HFF-Myc (cell line): ENCODE measurements at places on chromosomes 1 and 21.

GRCh38 chr1:201096977-201097856, 15.0 kb downstream of the CACNA1S start:
- no peak for DNase-seq

DNA sequence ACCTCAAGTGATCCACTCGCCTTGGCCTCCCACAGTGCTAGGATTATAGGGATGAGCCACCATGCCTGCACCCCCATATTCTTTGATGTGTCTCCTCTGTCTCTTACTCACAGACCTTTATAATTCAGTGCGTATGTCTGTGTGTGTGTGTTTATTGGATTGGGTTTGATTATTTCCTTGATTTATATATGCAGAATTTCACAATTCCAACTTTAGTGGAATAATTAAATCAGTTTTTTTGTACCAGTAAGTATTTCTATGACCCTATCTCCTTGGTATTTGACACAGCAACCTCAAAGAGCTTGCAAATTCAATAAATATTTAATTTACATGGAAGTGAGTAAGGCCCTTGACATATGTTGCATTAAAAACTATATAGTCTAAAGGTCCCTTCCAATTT, 333.9 kb upstream of the ADAMTS5 start:
- no peak for DNase-seq

DNA sequence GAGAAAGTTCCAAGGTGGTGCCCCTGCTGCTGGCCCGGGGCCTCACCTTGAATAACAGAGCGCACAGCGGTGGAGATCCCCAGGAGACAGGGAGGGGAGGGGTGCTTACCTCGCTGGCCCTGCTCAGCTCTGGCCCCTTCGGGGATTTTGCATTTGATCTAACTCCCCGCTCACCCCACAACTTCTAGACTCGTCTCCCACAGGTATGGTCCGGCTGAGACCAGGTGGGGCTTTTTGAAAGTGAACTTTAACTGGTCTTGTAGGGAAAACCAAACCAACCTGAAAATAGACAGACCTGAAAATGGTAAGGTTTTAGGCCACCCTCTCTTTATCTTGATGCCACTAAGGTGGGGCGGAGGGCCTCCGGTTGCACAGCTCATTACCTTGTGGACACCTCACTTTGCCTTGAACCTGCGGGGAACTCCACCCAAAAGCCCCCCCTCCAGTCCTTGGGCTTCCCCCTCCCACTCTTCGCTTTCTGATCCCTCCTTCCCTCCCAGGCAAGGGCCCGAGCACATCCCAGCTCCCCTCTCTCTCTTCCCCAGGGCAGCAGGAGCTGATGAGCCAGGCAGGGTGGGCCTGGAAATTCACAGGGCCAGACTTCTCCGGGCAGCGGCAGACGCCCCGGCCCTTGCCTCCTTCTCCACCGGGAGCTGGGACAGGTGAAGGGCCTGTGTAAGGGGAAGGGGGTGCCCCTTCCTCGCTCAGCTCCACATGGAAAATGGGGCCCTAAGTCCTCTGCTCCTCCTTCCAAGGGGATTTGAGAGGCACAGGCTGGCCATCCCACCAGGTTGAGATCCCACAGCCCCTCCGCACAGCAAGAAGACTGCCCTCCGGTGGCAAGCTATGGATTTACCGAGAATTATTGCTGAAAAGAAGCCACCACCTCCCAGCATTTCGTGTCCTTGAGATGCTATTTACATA, 16.1 kb downstream of the TNFRSF8 start:
- DNase-seq = peak; percentile 31

DNA sequence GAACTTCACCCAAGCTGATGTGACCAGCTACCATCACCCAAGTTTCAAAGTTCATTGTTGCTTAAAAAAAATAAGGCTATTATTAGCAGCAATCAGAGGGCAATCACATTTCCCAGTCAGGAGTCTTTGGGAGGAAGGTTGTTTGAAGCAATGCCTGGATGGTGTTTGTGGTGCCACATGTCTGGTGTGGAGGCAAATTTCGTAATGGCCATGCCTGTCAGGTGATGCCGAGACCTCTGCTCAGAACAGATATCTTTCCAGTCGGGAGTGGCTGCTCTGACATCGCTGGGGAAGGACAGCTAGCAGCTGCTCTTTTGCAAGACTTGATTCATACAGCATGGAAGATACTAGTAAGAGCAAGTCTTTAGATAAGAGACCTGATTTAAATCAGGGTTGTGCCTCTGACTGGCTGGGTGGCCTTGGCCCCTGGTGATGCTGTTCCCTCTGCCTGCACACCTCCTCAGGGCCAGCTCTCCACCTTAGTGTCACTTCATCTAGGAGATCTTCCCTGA, 187.8 kb upstream of the JUN start:
- DNase-seq = no peak

- DNase-seq = no peak
These were observed 25.1 kb upstream of the ZFP69B start for GRCh38 chr1:40425198-40425597.

GRCh38 chr1:233575450-233575849, 38.5 kb upstream of the KCNK1 start:
- no peak for DNase-seq

- no peak for DNase-seq
These were observed 21.0 kb upstream of the IFFO2 start for GRCh38 chr1:18977428-18977827.

GRCh38 chr1:24514946-24515345, 12.3 kb downstream of the RCAN3 start:
- no peak for DNase-seq

- DNase-seq = no peak
These were observed 11.9 kb downstream of the THEMIS2 start for GRCh38 chr1:27884006-27884954.

GRCh38 chr1:248739572-248740205, 15.9 kb downstream of the LYPD8 start:
- DNase-seq = no peak

DNA sequence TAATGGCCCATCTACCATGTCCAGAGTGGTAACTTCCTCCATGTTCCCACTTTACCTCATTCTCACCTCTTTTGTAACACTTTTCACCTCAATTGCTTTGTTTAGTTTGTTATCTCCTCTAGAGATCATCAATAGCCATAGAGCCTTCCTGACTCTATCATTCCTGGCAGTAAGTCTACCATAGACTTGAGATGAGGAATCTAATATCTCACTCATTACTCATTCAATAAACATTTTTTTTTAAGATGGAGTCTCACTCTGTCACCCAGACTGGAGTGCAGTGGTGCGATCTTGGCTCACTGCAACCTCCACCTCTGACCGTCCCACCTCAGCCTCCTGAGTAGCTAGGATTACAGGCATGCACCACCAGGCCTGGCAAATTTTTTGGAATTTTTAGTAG, 7.1 kb downstream of the NMNAT2 start:
- DNase-seq = no peak

DNA sequence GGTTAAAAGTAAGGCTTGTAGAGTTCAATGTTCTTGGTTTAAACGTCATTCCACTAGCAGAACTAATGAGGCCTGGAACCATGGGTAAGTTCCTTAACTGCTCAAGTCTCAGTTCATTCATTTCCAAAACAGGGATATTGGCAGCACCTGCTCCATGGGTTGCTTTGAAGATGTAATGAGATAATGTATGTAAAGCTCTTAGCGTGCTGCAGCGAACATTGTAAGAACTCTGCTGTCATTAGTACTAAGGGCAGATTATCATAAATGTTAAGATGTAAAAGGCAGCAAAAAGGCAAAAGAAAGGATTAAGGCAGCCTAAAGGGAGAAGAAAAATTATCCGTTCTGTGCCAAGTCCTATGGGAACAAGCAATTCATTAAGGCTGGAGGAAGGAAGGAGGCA, 129.1 kb upstream of the NGF start:
- DNase-seq = no peak

DNA sequence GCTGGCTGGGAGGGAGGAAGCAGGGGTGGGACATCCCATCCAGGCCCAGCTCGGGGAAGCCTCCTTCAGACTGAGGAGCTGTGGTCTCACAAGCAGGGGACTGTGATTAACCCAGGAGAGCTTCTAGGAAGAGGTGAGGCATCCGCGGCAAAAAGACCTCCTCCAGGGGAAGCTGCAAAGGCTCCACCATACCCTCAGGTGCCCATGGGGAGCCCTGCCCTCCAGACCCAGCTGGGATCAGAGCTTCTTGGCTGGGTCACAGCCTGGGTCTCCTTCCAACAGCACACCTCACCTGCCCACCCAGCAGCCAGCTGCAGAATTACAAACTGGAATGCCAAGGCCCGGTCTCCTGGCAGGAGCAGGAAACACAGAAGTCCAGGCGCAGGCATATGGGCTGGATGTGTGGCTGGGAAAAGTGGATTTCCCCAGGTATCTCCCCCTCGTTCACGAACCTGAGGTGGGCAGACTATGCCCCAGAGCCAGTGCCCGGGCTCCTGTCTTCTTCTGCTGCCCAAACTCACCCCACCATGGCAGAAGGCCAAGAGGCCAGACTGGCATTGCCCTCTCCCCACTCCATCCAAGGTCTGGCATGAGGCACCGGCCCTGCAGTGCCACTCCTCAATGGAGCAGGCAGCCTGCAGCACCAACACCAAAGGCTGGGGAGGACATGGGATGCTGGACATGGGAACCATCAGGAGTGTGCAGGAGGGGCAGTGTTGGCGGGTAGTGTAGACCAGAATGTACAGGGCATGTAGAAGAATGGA, 15.4 kb upstream of the ARF1 start:
- DNase-seq = no peak

GRCh38 chr1:26359981-26360806, 6.3 kb upstream of the CRYBG2 start:
- no peak for DNase-seq

- DNase-seq = no peak
These were observed 571 bp downstream of the WDR3 start for GRCh38 chr1:117930173-117930447.

GRCh38 chr1:90833466-90834110, 116.5 kb upstream of the BARHL2 start:
- DNase-seq = no peak

DNA sequence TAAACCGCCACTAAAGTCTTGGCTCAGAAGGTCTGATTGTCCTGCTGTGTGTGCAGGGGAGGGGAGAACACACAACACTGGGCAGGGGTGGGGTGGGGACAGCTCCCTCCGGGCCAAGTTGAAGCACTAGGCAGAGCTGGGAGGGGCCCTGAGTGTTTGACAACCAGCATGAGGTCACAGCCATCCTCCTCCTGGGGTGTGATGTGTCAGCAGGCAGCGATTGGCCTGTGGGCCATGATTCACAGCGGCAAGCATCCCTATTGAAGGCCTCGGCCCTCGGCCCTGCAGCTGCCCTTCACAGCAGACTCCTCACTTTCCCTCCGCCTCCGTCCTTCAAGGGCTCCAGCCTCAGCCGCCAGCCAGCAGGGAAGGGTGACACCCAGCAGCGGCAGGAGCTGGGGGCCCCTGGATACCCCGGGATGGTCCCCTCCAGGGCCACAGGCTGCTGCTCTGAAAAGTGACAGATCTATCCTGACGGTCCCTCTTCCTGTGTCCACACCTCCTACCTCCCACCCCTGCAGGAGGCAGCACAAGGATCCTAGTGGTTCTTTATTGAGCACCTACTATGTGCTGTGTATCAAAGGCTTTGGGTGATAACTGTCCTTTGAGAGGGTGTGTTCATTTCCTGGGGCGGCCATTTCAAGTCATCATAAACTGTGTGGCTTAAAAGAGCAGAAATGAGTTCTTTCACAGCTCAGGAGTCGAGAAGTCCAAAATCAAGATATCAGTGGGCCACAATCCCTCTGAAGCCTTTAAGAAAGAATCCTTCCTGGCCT, 66.0 kb upstream of the SLC25A33 start:
- DNase-seq = peak; percentile 74

- DNase-seq = no peak
These were observed 6.5 kb downstream of the CD34 start for GRCh38 chr1:207904391-207904790.

DNA sequence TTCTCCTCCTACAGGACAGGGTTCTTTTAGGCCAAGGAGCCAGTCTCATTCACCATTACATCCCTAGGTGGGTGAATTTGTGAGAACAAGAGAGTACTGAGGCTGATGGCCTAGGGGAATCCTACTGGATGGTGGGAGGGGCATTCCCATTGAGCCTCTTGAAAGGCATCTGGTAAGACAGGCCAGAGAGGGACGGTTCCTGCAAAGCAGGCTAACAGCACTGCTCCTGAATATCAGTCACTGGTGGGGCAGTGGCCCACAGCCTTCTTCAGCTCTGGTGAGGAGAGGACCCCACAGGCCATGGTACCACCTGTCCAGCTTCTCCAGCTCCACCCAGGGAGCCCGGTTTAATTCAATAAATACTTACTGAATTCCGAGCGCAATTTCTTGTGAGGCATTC, 125.9 kb upstream of the EDN2 start:
- DNase-seq = no peak

GRCh38 chr1:26970810-26971209, 10.5 kb upstream of the KDF1 start:
- DNase-seq = no peak

- no peak for DNase-seq
These were observed 91.3 kb upstream of the VAMP3 start for GRCh38 chr1:7679873-7680206.
